ENCODE measurements at places on chromosomes 12 and 14. TPM values are rescaled to one million over a fixed set of nuclear protein-coding genes. Genes with fewer than 3 reads are reported as not detected.

DNA sequence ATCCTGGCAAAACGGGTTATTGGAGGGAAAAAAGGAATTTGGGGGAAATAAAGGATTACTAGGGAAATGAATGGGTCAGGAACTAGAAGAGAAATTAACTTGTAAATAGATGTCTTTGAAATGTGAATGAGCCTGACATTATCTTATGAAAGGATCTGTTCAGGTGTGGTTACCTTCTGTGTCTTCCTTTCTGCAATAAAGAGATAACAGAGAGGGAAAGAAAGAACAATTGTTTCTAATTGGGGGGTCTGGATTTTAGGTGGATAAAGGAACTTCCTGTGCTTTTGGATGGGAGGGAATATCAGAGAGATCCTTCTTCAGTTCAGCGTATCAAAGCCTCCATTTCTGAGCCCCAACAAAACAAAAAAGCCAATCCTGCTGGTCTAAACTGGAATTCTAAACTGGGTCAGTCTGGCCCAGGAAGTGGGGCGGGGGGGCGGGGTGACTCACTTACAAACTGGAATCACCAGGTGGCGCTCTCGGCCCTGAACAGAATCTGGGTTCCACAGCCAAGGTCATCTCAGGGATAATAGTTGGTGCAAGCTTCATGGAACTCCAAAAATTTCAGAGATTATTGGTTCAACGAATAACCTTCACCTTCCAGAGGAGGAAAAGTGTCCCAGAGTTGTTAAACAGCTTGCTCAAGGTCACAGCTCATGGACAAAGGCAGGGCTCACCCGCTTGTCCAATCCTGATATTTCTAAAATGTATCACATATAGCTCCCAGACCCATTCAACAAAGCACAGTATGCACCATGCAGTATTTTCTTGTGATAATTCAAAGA lies 15.2 kb upstream of the PEBP1 start:
- no peak overlapping the region for H3K27ac ChIP-seq
- H3K4me1 ChIP-seq: peaks cover 5% of the 10 kb centered on the region
- DNase-seq: peak; percentile 80
- no peaks in the 10 kb centered on the region for H3K27me3 ChIP-seq
- no peaks in the 10 kb centered on the region for H3K36me3 ChIP-seq

DNA sequence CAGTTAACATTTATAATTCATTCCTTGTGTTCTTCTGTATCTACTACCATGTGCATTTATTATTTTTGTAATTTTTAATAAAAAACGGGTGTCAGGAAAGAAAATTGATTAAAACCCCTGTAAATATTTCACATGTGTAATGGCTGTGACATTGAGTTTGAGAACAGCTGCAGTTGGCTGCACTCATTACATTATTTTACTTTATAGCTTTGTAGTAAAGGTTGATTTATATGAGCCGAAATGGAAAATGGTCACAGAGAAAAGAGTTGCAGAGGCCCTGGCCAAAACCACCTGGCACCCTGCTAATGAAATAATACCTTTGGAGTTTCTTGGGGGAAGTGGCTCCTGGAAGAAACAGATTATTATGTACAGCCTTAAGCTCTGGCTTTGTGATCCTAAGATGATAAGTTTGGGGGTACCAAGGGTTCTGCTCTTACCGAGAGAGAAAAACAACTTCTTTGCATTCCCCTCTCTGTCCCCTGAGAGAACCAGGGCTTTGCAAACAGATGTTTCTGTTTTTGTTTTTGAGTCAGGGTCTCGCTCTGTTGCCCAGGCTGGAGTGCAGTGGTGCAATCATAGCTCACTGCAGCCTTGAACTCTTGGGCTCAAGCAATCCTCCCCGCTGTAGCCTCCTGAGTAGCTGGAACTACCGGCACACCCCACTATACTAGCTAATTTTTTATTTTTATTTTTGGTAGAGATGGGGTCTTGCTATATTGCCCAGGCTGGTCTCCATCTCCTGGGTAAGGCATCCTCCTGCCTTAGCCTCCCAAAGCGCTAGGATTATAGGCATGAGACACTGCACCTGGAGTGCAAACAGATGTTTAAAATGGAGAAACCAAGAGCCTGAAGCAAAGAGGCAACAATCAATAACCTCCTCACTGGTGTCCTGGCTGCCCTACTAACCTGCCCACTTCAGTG lies 9.7 kb upstream of the DYNLL1 start:
- no peaks in the 10 kb centered on the region for H3K27me3 ChIP-seq
- no peak for DNase-seq
- no peak overlapping the region for H3K27ac ChIP-seq
- H3K4me1 ChIP-seq: no peaks in the 10 kb centered on the region
- no peaks in the 10 kb centered on the region for H3K36me3 ChIP-seq

DNA sequence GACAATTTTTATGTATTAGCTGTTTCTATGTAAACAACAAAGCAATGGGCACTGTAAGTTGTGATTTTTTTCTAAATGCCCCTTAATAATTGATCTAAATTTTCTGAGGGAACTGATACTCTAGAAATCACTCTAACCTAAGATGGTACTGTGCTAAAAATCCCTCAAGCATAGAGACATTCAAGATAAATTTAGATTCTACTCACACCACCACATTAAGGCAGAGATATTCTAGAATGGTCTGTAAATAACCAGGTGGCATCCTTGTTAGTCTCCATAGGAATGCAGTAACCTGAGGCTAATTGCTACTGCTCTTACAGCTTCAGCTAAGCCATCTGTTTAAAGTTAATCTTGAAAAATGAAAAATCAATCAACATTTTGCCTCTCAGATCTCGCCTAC lies 87.3 kb downstream of the SLC41A2 start:
- H3K4me3 ChIP-seq: no peak overlapping the region
- no peaks in the 10 kb centered on the region for H3K36me3 ChIP-seq
- H3K27me3 ChIP-seq: peaks cover 2% of the 10 kb centered on the region
- DNase-seq: no peak

DNA sequence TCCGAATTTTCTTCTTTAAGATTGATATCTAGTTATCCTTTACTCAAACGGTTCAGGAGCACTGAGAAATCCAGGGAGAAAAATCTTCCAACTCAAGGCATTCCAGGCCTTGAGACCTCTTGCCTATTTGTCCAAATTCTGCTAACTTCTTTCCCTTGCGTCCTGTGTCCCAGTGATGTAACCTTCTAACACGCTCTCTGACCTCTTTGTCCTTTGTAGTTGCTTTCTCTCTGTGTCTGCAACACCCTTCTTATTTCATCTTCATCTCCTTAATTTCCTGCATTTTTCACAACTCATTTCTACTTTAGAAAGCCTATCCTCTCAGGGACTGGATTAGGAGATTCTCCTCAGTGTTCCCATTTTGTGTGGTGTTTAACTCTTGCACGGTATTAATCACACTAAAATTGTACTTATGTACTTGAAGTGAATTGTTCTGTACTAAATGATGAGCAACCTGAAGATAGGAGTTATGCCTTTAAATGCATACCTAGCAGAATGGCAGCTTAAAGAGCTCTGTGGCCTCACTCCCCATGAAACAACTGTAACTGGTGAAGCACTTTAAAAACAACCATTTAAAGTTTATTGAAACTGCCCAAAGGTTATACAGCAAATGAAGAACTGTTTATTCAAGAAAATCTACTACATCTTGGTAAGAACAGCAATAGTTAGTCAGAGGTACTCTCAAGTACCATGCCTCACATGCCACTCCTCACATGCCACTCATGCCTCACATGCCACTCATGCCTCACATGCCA lies 7.4 kb upstream of the SNAPC1 start:
- H3K4me1 ChIP-seq: peaks cover 11% of the 10 kb centered on the region
- no peak overlapping the region for H3K4me3 ChIP-seq
- no peaks in the 10 kb centered on the region for H3K27me3 ChIP-seq

IFT81 gene
- total RNA-seq: 2.2 TPM
